ENCODE measurements at places on chromosomes 3 and 15. TPM values are rescaled to one million over a fixed set of nuclear protein-coding genes. Genes with fewer than 3 reads are reported as not detected.

The GOLIM4 gene
- total RNA-seq, result 38.7 TPM

The AQR gene
- total RNA-seq, result 30.4 TPM

The CCDC80 gene
- 12.7 TPM for total RNA-seq

The RGMA gene
- 0.10 TPM for total RNA-seq

The LIPH gene
- total RNA-seq, result not detected

The IL12A gene
- total RNA-seq, result 0.33 TPM

The EIF2B5 gene
- total RNA-seq, result 40.2 TPM

The PPP1R14D gene
- total RNA-seq, result not detected
